NCI-H524 (cell line): ENCODE measurements at places on chromosomes 6 and 20.

GRCh38 chr20:61661025-61661424, 404.7 kb downstream of the TAF4 start:
- DNase-seq: no peak

DNA sequence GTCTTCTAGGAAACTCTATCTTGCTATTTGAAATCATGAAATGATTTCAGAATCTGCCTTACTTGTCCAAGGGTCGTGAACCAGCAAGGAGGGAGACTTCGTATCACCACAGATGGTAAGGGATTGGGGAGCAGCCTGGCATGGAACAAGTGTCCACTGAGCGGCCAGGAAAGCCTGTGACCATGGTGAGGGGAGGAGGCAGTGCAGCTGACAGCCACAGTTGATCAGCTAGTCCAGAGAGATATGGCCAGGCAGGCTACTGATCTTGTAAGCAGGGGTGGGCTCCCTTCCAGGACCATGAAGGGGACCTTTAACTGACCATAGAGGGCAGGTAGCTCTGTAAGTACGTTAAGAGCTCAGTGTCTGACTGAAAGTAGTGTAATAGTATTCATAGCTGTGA, 96.8 kb upstream of the TENT5A start:
- no peak for DNase-seq

GRCh38 chr6:3729603-3730344, 21.7 kb downstream of the PXDC1 start:
- DNase-seq: no peak

DNA sequence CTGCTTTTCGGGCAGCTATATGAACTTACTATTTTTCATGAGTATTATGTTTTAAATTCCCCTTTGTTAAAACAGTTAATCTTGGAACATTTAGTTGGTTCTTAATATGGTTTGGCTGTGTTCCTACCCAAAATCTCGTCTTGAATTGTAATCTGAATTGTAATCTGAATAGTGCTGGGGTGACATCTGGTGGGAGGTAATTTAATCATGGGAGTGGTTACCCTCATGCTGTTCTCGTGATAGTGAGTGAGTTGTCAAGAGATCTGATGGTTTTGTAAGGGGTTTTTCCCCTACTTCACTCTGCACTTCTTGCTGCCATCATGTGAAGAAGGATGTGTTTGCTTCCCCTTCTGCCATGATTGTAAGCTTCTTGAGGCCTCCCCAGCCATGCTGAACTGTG, 305.4 kb upstream of the MAP3K7 start:
- DNase-seq: peak; percentile 74

DNA sequence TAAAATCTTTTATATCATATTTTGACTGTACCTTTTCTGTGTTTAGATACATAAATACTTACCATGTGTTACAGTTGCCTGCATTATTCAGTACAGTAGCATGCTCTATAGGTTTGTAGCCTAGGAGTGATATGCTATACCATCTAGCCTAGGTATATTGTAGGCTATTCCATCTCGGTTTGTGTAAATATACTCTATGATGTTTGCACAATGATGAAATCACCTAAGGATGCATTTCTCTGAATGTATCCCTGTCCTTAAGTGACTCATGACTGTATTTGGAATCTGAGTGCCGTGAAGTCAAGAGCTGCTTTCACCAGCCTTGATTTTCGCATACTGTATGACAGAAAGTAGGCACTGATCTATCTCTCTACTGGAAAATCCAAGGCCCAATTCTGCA, 129.9 kb downstream of the UTRN start:
- no peak for DNase-seq

- peak; percentile 85 for DNase-seq
Observed at GRCh38 chr20:19915111-19915798, 101.9 kb upstream of the NAA20 start.

GRCh38 chr20:14489544-14489943, 152.1 kb upstream of the FLRT3 start:
- DNase-seq: no peak

DNA sequence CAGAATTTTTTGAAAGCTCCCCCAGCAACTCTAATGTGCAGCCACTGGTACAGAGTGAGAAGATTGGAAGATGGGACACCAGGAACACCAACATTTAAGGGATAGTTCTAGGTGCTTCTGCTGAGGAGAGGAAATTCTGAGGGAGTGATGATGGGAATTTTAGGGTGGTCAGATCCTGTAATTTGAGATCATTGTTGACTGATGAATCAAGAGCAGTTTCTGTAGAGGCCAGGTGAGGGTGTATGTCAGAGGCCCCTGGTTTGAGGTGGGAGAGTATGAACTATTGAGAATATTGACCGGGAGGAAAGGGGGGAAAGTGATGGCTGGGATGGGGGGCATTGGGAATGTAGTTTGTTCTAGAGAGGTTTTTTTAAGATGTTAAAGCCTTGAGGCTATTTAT, 47.2 kb downstream of the PTPRA start:
- DNase-seq: no peak

DNA sequence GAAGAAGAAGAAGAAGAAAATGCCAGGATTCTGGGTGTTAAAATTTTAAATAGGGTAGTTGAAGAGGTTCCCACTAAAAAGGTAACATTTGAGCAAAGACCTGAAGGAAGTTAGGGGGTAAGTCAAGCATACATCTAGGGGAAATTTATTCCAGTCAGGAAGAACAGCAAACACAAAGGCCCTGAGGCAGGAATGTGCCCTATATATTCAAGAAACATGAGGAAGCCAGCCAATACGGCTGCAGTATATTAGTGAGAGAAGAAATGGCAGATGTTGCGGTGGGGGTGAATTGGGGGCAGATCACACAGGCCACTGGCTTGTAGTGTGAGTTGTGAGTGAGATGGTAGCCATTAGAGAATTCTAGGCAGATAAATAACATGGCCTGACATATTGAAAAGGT, 6.0 kb downstream of the ZNF76 start:
- DNase-seq: no peak

DNA sequence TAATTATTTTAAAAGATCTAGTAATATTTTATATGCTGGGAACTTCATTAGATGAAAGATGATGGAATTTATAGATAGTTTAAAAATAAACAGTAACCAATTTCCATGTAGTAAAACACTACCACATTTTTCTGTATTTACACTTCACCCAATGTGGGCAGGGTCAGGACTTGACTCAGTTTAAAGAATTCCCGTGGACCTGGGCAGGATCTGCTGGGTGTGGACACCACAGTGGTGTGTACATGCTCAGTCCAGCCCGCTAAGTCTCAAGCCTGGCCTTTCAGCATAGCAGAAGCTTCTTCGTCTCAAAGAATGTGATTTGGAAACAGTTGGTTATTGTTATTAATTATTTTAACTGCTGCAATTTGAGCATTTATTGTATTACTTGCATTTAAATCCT, 364.2 kb downstream of the SYNE1 start:
- no peak for DNase-seq

- no peak for DNase-seq
Observed at GRCh38 chr6:151205721-151206600, 33.8 kb upstream of the AKAP12 start.

GRCh38 chr20:41355598-41356203, 10.9 kb downstream of the EMILIN3 start:
- DNase-seq: no peak

GRCh38 chr6:23566418-23566817, 559.6 kb upstream of the NRSN1 start:
- DNase-seq: peak; percentile 86

DNA sequence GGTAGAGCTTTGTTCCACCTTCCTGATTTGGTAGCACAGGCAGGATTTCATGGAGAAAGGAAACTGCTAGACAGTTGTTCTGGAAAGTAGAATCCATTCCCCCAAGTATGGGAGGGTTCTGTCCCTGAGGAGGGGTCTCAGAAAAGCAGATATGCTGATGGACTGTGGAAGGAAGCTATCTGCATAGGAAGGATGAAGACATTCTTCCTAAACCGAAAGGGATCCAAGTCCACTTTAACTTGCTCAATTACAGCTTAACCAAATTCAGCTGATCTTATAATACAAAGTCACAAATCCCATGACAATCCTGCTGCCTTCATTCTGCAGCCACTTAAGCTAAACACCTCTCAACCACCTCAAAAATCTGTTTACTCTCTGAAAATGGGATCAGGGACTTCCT, 2.6 kb downstream of the MAN1A1 start:
- DNase-seq: no peak

DNA sequence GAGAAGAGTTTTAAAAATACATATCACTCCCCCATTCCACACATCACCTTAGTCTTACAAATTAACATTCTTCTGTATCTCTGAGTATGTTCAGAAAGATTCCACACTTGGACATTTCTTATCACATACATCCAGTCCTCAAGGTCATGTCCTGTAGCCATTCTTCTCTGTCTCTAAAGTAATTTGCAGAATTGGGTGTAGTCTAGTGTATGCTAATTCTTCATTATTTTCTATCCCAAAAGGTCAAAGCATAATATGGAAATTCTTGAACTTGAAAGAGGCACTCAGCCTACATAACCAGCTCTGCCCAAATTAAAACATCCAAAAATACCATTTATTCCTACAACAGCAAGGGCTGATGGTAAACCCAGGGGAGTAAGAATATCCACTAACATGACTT, 286.0 kb downstream of the HAO1 start:
- no peak for DNase-seq

DNA sequence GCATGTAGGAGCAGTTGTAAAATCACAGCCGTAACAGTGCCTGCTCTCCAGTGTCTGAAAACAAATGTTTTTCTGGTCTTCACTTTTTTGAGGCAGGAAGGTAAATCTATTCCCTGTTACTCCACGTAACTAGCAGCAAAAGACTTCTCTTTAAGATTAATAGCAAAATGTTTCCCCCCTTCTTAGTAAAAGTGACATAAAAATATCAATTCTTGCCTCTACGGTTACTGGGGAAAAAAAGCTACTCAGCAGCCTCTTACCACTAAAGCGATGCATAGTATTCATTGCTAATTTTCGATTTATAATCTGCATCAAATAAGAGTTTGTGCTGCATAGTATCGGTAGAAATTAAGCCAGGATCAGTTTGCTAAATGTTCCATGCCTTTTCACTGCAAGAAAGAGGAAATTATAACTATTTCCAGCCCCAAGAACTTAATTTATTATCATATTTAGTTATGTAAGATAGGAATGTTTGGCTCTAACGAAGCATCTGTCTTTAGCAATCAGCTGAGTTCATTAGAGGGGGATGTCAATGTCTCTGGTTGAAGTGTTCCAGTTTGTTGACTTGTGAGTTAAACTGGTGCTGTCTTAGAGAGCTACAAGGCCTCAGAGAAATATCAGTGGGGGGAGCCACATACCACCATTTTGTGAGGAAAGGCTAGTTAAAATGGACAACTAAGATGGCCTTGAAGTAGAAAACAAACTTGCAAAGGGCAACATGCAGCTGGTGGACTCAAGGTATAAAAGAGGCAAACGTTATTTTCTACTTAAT, 617 bp upstream of the TSPYL1 start:
- no peak for DNase-seq

GRCh38 chr6:105940990-105941389, 145.1 kb upstream of the PRDM1 start:
- DNase-seq: no peak

GRCh38 chr20:11378252-11378651, 539.4 kb upstream of the BTBD3 start:
- DNase-seq: peak; percentile 27
